ENCODE measurements at places on chromosomes 1 and 21. TPM values are rescaled to one million over a fixed set of nuclear protein-coding genes. Genes with fewer than 3 reads are reported as not detected.

Gene CD1B
- total RNA-seq: not detected

DNA sequence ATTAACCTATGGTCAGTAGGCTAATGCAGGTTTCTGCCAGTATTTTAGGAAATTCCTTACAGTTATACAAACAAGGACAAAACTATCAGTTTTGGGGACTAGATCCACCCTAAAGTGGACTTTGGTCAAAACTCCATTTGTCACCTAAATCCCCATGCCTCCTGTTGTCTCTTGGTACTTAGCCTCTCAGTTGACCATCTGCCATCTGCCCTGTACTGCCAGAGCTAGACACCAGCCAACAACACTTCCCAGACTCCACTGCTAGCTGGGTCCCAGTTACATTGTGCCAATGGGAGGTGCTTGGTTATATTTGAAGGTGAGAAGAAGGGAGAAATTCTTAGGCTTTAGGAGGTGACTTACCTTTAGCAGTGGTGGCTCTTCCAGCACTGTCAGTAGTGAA, 17.0 kb upstream of the BSDC1 start:
- no peak for DNase-seq

Gene KLF17
- not detected for total RNA-seq

GRCh38 chr1:50503515-50503914, 80.3 kb upstream of the DMRTA2 start:
- DNase-seq: no peak

- DNase-seq: no peak
Observed at GRCh38 chr1:40059960-40060750, 19.6 kb downstream of the CAP1 start.

- no peak for DNase-seq
Observed at GRCh38 chr1:151853411-151853943, at the start of gene THEM5. TSS of gene THEM5 (minus strand) at chr1:151853712. CDS start at chr1:151853565, 147 bp downstream.

Gene FHAD1
- 0.20 TPM for total RNA-seq

Data from pulmonary artery endothelial cell (primary cell).